Activated effector memory CD4-positive, alpha-beta T cell treated with Interleukin-2 at 50 U/mL for 16 hours (primary cell): ENCODE measurements at places on chromosomes 4 and X.

- DNase-seq: no peak
These were observed 33.5 kb upstream of the KLF3 start for GRCh38 chr4:38630519-38630918.

GRCh38 chr4:179124957-179125356, 1682.7 kb upstream of the AGA start:
- no peak for DNase-seq

- DNase-seq: no peak
These were observed 224.2 kb upstream of the EMCN start for GRCh38 chr4:100742045-100742444.

- no peak for DNase-seq
These were observed 29.4 kb downstream of the DTHD1 start for GRCh38 chr4:36310793-36311192.

DNA sequence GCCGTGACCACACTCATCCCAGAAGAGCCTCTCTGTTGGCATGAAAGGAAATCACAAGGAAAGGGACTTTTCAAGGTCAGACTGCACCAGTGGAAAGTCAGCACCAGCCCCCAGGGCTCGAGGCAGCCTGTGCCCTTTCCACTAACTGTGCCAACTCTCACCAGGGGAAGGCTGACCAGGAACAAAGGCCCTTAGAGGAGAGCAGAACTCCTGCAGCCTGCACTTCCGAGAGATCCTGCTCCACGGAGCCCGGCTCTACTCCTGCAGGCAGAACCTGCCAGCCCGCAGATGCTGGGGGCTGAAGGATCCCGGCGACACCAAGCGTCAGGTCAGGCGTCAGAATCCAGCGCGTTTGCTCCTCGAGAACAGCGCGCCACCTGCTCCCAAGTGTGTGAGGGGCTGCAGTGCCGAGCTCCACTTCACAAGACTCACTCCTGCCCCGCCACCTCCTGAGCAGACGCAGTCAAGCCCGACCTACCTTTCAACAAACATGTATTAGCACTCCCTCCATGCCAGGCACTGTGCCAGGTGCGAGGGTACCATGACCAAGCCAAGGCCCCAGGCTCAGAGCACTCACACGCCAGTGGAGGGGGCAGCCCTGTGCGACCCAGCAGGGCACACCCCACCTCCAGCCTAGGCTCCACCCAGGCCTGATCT, 13.6 kb upstream of the HELT start:
- no peak for DNase-seq

GRCh38 chr4:132564920-132565319, 584.2 kb upstream of the PCDH10 start:
- DNase-seq: no peak

DNA sequence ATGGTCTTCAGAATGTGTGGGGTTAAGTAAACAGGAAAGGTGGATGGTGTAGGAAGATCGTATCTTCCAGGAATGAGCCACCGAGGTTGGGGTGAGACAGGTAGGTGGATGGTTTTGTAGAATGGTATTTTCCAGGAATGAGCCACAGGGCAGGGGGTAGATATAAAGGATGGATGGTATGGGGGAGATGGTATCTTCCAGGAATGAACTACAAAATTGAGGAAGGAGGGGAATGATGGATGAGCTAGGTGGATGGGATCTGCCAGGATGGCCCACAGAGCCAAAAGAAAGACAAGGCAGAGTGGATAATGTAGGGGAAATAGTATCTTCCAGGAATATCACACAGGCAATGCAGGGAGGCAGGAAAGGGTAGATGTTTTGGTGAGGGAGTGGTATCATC, 60.0 kb downstream of the MAOA start:
- DNase-seq: no peak

- DNase-seq: no peak
These were observed 5.3 kb downstream of the ARSF start for GRCh38 chrX:3046253-3047240.

GRCh38 chrX:130251671-130252070, 17.0 kb downstream of the ZNF280C start:
- no peak for DNase-seq

- DNase-seq: no peak
These were observed 11.4 kb upstream of the SORCS2 start for GRCh38 chr4:7180938-7181337.

GRCh38 chrX:10126044-10126443, 30.7 kb upstream of the CLCN4 start:
- DNase-seq: no peak

GRCh38 chr4:1771555-1772305, 21.4 kb upstream of the FGFR3 start:
- DNase-seq: no peak
